ENCODE measurements at places on chromosomes 4 and X.

- DNase-seq, result peak; percentile 8
These were observed 34.3 kb downstream of the NLGN3 start for GRCh38 chrX:71178908-71179307.

DNA sequence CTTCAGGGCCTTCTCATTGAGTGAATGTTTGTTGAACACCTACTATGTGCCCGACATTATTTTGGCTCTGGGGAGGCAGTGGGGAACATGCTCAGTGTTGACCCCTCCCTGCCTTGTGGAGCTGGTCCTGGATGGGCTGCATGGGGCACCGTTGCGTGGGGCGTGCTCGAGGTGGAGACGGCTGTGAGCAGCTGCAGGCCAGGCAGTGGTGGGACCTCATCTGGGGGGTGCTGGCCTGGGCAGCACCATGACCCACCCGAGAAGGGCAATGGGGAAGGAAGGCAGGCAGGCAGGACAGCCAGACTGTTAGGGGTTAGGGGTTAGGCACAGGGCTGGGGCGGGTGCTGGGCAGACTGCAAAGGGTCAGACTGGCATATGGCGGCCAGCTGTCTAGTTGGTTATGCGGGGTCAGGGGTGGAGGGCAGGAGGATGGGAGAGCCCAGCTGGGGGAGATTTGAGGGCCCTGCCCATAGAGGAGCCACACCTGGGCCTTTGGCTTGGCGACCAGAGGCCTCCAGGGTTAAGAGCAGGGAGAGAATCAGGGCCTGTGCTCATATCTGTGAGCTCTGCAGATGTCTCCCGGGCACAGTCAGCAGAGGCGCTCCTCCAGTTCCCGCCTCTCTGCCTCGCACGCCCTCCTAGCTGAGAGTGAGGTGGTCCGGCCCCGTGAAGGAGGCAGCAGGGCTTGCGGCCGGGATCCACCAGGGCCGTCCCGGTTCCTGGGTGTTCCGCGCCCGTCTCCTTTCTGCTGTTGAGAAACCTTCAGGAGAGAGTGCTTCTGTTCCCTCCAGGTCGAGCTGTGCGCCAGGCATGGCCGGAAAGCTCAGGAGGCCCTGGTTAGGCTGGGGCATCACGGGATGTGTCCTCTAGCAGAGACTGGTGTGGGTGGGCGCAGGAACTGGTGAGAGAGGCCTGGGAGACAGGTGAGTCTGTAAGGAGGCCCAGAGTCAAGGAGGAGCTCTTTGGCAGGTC, 73.3 kb downstream of the RGS12 start:
- DNase-seq, result no peak

DNA sequence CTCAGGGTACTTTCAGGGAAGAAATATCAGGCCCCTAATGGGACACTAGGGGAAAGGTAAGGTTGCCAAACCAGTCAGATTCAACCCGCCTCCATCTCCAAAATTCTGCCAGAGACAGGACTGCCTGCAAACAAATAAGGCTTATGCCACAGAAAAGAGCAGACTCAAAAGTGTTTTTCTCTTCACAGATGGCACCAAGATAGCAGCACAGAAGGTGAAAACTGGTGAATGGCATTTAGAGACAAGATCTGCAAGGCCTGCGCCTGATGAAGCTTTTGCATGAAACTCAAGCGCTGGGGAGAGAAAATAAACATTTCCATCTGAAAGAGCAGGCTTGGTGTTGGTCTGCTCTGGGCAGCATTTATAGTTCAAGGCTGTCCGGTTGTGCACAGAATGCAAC, 27.9 kb downstream of the AMOT start:
- no peak for DNase-seq

DNA sequence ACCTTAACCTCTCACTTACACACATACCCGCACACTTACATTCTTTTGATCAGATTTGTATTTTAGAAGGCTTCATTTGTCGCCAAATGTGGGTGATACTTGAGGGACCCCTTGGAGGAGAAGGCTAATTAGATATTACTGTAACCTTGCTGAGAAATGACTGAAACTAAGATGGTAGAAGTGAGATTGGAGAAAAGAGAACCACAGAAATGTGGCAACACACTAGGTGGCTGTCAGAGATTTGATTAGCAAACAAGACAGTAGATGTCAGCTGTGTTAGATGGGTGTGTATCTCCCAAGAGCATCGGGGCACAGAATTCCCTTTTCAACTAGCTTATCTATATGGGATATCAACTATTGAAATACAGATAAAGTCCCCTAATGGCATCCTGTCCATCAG, 149.3 kb upstream of the FABP2 start:
- DNase-seq, result no peak

- no peak for DNase-seq
These were observed 112.5 kb upstream of the MAP9 start for GRCh38 chr4:155489271-155489670.

- no peak for DNase-seq
These were observed 49.5 kb upstream of the GC start for GRCh38 chr4:71833232-71833900.

- DNase-seq, result no peak
These were observed 87.3 kb upstream of the TET2 start for GRCh38 chr4:105059337-105059736.

GRCh38 chrX:19593690-19594089, 78.4 kb upstream of the MAP3K15 start:
- DNase-seq, result no peak

DNA sequence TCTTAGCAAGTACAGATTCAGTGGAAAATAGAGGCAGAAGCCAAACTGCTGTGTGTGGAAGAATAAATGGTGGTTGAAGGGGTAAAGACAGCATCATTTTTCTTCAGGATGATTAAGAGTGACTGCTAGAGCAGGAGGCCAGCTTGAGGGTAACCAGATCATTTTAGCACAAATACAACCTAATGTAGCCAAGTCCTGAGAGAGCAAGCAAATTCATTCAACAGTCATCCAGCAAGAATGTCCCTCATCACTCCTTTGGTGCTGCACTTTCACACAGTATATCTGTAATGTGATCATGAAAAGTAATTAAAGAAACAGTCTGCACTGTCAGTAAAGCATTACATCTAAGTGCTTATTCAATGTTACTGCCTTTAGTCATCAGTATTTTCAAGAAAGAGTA, 44.8 kb downstream of the NPFFR2 start:
- DNase-seq, result no peak

- no peak for DNase-seq
These were observed 81.0 kb upstream of the PCDH10 start for GRCh38 chr4:133068083-133068482.

DNA sequence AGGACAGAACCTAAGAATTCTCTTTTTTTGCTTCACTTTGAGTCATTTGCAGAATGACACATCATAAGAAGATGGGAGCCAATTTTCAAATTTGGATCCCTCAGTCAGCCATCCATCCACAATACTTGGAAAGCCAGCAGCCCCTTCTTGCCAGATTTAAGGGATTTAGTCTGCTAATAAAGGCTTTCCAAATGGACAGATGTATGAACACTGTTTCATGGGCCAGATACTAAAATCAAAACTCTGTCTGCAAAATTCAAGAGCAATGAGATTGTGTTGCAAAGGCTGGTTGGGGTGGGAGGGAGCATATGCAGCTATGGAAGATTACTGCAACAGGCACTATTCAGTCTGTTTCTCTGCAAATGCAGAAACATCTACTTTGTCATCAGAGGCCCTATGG, 37.7 kb upstream of the KCNIP4 start:
- DNase-seq, result no peak

GRCh38 chrX:16436348-16437188, 213.4 kb upstream of the S100G start:
- DNase-seq, result peak; percentile 17

DNA sequence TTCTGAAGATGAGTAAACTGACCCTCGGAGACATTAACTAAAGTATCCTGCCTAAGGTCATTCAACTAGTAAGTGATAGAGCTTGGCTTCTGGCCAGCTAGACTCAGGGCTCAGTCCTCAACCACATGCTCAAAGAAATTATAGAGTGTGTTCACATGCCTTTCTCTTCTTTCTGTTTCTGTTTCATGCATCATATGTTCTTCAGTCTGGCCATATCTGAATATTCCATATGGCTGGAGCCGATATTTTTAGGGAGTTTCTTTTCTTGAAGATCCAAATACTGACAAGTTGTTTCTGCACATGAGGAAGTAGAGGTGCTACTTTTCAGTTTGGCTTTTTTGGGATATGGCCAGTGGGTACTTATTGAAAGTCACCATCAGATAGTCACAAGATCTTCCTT, 44.9 kb downstream of the MMRN1 start:
- no peak for DNase-seq
